ENCODE measurements at places on chromosomes 7 and 10.

DNA sequence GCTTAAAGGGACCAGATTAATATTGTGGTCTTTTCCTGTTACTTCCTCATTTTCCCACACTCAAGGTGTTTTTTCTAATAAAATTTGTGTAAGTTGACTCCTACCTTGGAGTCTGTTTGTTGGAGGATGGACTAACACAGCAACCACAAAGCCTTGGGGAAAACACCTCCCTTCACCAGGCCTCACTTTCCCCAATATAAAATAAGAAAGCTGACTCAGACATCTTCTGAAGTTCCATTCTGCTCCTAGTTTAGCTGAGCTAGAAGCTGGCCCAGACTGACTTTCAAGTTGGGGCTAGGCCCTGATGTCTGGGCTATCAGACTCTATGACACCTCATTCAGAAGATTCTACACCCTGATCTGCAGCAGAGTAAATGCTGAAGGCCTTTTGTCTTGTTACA lies 73.0 kb upstream of the ADRB1 start:
- no peak for DNase-seq

DNA sequence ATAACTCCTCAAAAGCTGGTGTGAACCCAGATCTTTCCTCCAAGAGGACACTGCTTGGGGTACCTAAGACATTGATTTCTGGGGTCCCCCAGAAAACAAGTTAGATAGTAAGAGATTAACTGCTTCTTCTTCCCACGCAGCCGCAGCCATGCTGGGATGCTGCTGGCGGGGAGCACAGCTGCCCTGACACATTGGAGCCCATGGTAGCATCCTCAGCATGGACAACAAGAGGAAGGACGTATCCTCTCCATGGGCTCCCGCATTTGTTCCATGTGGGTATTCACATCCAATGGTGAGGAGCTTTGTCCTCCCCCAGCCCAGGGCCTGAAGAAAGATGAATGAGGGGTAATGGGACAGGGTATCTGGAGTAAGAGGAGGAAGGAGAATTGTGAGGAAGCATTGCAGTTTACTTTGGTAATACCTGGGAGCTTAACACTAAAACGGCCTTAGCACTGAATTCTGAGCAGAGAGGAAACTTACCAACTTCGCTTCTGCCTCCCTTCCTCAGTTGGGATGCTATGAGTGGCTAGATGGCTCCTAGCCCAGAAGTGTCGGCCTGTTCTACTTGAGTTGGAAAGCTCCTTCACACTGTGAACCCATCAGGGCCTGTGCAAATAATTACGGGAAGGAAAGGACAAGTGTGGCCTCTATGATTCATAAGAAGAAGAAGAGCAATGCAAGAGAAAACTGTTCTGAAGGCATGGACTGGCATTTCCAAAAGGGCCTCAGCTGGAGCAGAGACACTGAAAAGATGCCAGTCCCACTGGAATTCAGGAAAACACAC lies 43.9 kb downstream of the C10orf120 start:
- DNase-seq, result no peak

DNA sequence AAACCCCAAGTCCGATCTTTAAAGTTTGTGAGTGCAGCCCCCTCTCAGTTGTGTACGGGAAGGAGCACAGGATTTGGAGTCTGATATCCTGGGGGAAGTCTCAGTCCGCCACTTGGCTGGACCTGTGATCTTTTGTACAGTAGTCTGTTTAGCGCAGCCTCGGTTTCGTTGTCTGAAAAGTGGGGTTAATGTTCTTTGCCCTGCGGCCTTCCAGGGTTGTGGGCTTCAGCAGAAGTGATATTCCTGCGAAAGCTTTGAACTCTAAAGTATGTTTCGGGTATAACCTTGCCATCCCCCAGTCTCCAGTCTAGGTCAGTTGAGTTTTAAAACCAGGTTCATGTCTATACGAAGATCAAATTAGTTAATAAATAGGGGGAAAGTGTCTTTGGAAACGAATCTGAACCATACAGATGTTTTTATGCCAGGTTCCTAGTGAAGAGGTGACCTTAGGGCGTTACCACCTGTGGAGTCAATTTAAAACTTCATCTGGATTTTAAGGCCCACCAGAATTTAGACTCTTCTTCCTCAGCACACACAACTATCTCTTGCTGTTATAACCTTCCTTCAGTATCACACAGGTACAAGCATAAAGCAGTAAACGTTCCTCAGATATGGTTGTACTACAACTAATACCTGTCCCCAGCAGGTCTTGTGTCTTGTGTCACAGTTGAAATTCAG lies 904 bp downstream of the R3HCC1L start:
- DNase-seq, result no peak

DNA sequence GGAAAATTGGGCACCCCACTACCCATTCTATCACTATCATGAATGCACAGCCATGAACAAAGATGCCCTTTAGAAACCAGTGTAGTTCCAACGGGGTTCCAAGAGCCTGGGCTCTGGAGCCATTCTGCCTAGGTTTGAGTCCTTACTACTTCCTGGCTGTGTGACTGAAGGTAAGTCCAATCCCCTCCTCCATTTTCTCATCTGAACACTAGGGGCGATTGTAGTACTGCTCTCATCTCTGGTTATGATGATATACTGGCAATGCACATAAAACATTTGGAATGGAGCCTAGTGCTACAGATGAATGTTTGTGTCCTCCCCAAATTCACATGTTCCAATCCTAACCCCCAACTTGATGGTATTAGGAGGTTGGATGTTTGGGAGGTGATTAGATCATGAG lies 28.1 kb upstream of the CDH23 start:
- no peak for DNase-seq

- no peak for DNase-seq
Measured at GRCh38 chr7:20172736-20173334, 44.3 kb downstream of the MACC1 start.

DNA sequence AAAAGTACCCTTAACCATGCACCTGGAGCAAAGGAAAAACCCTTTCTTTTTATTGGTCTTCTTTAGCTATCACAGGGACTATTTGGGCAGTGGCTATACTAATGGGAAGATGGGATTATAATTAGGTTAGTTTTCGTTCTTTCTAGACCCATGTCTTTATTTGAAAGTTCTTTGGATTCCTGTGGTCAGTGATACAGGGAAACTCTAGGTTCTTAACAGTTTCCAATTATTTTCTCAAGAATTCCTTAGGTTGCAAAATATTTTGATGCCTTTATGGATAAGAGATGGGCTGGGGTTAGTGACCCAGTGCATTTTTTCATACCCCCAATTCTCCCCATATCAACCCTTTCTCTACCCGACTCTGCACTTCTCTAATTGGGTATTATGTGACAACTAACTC lies 49.0 kb downstream of the ADD3 start:
- DNase-seq, result peak; percentile 68

- DNase-seq, result no peak
Measured at GRCh38 chr10:1121271-1121970, 65.2 kb downstream of the WDR37 start.

DNA sequence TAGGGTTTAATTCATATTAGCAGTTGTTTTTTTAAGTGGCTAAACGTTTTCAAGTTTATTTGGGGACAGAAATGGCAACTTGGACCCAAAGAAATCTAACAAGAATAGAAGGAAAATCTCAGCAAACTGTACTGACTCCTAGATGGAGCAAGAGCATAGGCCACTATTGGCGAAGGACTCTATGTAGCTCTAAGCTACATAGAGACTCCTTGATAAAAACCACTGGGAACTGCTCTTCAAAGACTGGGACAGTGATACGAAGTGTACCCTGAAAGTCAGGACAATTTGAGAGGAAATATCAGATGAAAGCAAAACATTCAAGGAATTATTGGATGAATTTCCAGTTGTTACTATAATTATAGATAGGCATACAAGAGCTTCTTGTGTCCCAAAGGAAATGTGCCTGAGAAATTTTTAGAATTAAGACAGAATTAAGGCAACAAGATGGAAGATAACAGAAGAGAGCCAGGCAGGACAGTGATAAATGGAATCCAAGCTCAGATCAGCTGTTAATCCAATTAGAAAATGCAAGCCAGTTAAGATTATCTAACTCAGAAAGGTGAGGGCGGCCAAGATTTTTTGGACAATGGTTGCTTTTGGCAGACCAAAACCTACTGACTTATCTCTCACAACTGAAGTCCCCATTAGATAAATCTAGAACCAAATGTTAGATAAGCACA lies 103.7 kb upstream of the IFRD1 start:
- DNase-seq, result no peak

GRCh38 chr10:43304687-43305333 lies 37.9 kb upstream of the RASGEF1A start:
- no peak for DNase-seq

DNA sequence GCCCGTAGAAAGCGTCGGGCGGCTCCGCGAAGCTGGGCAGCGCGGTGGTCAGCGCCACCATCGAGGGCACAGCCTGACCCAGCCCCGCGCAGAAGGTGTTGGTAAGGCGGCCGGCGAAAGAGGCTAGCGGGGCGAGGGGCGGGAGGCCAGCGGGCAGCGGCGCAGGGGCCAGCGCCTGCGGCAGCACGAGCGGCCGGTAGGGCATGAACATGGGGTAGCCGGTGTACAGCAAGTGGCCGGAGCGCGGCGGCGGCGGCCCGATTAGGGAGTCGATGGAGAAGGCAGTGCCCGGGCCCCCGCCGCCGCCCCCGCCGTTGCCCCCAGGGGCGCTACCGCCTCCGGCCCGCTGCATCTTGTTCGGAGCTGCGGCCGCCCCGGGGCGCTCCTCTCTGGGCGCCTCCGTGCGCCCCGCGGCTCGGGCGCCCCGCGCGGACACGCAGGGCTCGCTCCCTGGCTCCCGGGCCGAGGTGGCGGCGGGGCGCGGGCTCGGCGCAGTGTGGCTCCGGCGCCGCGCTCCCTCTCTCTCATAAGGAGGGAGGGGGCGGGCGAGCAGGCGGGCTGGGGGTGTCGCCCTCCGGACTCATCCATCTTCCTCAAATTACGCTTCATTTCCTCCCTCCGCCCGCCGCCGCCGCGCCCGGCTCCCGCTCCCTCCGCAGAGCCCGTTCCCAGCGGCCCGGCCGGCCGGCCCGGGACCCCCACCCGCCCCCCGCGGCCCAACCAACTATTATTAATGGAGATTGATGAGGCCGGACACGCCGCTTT lies at the start of gene GBX1:
TSS of gene GBX1 (minus strand) at position 498 of the 765 bp plus-strand sequence. CDS start at position 352, 146 bp downstream.
- DNase-seq, result no peak

DNA sequence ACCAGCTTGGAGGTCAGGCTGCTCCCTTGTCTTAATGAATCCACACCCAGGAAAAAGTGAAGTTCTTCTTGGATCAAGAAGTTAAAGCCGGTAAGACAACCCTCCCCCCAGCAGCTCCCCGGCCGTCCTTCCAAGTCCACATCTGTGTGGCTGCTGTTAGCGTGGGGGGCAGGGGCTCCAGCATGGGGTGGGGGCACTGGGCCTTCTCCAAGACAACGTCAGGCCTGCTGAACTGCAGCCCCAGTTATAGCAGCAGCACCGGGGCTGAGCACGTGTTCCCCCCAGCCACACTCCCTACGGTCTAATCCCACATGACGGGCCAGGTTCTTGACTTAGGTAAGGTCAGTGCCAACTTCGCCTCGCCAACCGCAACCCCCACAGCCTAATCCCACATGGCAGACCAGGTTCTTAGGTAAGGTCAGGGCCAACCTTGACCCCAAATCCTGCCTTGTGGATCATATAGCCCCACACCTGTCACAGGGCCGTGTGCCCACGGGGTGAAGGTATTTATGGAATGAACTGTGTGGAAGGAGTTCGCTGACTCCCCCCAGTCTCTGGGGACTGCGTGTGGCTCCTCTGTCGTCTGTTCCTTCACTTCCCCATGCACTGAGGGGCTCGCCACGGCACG lies 30.4 kb upstream of the EN2 start:
- no peak for DNase-seq

DNA sequence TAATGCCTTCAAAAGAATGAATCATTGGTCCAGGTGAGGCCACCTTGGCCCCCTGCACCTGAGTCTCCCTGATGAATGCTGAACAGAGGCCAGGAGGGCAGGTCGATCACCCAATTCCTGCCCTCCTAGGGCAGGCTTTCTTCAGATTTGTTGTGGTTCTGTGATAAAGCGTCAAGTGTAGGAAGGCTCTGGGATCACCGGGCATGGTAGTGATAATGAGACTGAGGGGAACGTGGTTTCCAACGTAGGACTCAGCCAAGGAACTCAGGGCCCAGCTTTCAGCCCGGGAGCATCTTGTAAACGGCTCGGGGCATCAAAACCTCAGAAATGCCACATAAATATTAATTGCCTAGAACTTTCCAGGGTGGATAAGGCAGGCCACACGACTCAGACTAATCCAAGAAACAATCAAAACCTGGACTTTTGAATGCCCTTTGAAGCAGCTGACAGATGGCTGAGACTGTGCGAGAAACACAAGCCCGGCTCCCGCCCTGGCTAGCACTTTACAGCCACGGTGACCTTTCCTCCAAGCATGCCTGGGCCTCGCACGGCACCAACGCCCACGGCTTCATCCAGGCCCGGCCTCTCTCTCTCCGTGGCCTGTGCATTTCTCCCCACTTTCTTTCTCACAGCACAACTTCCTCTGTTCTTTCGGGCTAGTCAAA lies 239.3 kb upstream of the GRB10 start:
- DNase-seq, result no peak

- DNase-seq, result no peak
Measured at GRCh38 chr7:123432601-123433000, 101.8 kb downstream of the IQUB start.

DNA sequence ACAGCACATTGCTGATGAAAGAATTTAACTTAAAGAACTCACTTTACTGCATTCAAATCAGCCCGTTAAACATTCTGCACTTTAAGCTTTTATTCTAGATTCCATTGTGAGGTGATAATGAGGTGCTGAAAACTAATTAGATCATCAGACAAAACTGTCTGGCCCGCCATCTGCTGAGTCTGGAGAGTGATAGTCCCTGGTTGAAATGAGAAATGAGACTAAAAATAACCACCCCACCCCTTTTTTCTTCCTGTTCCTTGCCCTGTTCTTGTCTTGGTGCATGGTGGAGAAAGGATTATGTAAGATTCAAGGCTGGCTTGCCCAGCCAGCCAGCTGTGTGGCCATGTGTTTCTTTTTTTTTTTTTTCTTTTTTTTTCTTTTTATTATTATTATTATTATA lies 277.0 kb upstream of the COBL start:
- no peak for DNase-seq

- DNase-seq, result no peak
Measured at GRCh38 chr10:16381083-16381482, 55.7 kb upstream of the PTER start.

GRCh38 chr10:128047991-128048818 lies 78.0 kb downstream of the MKI67 start:
- peak; percentile 10 for DNase-seq

- DNase-seq, result no peak
Measured at GRCh38 chr7:130275826-130276297, 9.2 kb downstream of the CPA2 start.

- no peak for DNase-seq
Measured at GRCh38 chr7:155870334-155871180, 58.3 kb upstream of the SHH start.

GRCh38 chr10:20839141-20839540 lies 58.0 kb downstream of the NEBL start:
- no peak for DNase-seq

- DNase-seq, result no peak
Measured at GRCh38 chr10:61250131-61250530, 203.1 kb downstream of the TMEM26 start.

DNA sequence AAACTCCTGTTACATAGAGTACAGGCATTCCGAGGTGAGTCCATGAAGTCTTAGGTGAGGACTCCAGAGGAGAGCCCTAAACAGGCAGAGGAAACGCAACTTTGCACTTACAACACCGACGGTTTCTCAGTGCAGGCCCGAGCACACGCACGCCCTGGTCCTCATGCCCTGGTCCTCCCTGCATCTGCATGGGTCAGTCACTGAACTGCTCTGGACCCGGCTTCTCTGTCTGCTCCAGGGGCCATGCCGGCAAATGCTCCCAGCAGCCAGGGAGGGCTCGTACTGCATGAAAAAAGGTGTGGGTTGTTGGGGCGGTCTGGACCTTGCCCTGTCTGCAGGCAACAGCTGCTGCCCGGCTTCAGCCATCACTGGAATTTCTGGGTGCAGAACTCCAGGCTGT lies 317.3 kb upstream of the SHH start:
- no peak for DNase-seq
